ENCODE measurements at places on chromosomes 12 and 14.

GRCh38 chr14:20757965-20758364 is 10.2 kb upstream of the EDDM3B start:
- DNase-seq: no peak

DNA sequence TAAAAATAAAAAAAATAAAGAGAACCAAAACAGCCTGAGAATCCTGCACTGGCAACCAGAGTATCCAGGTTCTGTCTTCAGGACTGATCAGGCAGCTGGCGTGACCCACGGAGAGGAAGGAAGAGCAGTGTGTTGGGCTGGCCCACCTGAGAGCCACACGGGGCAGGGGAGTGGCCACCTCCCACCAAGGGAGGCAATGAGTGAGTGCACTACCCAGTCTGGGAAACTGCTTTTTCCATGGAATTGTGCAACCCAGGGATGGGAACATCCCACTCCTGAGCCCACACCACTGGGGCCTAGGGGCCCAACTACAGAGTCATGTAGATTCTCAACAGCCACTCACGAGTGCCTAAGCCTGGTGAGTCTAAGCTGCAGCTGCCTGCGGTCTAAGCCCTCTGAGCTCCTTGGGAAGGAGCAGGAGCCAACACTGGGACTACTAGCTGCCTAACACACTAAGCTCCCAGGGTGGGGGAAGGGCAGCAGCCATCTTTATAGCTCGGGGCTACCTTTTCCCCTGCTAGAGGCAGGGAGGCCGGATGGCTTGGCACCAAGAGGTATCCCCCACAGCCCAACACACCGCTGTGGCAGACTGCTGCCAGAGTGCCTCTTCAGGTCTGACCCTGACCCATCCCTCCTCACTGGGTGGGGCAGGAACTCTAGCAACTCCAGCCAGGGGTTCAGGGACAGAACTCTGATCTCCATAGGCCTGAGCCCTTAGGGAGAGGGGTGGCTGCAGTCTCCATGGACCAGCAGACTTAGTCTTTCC is 610.9 kb downstream of the RERGL start:
- no peak for DNase-seq

GRCh38 chr14:38994731-38995130 is 108.3 kb downstream of the SEC23A start:
- no peak for DNase-seq

GRCh38 chr14:54700717-54701116 is 133.8 kb downstream of the SAMD4A start:
- DNase-seq: no peak

- DNase-seq: no peak
Observed at GRCh38 chr12:56029666-56030293, 8.9 kb downstream of the IKZF4 start.

GRCh38 chr12:62520361-62520760 is 53.7 kb downstream of the MON2 start:
- no peak for DNase-seq

DNA sequence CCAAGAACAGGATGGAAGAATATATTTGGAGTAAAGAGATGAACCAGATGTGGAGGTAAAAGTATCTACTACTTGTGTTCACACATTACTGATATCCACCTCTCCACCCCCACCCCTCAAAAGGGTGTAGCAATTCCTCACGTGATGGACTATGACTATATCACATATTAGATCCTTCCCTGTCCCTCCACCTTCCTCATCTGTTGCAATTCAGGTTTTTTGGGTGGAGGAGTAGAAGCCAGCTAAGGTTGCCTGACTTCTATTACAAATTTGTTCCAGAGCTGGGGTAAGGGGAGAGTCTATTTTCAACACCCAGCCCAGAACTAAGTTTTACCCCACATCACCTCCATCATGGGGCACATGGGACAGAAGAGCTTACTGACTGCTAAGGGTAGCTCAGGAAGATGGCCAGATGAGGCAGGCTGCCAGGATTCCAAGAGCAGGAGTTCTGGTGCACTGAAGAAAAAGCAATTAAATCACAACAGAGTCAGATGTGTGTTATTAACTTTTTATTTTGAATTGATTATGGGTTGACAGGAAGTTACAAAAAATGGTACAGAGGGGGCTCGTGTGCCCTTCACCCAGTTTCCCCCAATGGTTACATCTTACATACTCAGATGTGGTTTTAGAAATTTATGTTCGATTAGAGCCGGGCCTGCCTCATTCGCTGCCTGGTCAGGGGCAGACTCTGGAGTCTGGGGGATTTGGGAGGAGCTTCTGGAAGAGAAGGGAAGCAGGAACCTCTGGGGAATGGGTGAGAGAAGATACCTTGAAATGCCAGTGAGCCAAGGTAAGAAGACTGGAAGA is 2.1 kb downstream of the RNASE13 start:
- DNase-seq: no peak

DNA sequence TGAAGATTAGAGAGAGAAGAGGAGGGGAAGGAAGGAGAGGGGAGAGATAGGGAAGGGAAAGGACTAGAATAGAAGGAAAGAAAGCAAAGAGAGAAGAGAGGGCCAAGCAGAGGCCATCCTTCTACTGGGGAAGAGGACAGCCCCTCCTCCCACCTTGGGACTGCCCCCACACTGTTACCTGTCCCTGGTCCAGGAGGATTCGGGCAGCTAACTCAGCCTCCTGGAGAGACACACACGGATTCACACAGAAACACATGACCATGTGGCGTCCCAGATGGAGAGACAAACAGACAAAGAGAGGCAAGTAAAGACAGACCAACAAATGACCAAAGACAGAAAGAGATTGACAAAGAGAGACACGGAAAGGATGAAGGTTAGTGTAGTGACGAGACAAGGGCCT is 2.2 kb downstream of the NDRG2 start:
- no peak for DNase-seq

Data from vagina (tissue), 2 donors.